ENCODE measurements at places on chromosomes 16 and 17.

DNA sequence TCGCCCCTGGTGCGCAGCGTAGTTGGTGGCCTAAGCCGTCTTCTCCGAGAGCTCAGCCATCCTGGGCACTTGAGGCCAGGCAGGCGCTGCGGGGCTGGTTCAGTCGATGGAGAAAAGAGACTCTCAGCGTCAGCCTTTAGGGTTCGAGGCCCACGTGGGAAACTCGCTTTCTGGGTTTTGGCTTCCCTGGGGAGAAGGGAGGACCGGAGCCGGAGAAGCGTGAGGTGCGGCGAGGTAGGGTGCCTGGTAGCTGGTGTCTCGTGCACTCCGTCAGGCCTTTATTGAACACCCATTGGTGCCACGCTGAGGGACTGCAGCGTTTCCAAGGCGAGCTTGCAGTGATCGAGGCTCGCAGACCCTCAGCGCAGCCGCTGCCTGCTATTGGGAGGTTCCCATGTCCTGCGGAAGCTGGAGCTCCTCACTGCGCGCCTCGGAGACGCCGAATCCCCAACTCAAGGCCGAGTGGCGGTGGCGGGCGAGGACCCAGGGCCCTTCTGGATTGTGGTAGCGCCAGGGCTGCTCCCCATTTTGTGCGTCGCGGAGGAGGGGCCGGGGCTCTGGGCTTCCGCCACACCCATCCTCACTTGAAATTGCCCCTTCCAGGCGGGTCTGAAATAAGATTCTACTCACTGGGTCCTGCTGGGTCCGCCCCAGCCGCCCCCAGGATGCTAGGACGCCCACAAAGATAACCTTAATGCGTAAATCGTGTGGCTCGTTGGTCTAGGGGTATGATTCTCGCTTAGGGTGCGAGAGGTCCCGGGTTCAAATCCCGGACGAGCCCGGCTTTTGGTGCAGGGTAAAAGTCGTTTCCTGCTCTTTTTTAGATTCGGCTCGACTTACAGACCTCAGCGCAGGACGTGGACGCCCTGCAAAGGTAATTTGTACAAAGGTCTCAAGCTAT lies 1.2 kb downstream of the OR1F1 start:
- no peak for DNase-seq

DNA sequence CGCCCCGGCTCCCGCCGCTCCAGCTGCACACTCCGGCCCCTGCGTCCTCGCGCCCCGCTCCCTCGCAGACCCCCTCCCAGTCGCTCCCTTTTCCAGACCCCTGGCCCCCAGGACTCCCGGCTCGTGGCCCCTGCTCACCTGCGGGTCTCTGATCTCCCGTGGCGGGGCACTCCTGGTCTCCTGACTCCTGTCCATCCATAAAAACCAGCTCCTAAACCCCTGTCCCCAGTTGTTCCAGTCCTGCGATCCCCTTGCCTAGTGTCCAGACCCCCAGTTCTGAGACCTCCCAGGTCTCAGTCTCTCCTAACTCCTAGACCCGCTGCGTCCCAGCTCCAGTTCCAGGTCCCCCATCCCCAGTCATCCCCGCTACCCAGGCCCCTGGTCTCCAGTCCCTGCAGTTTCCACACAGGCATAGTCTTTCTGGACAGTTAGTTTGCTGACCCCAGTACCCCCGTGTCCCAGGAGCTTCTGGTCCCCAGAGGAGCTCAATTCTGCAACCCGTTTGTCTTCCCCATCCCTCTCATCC lies 379 bp downstream of the SNX29 start:
- DNase-seq = peak; percentile 43

GRCh38 chr17:39653662-39654331 lies 11.4 kb upstream of the TCAP start:
- DNase-seq = peak; percentile 85

GRCh38 chr17:38579934-38580333 lies 25.8 kb downstream of the SRCIN1 start:
- DNase-seq = no peak

DNA sequence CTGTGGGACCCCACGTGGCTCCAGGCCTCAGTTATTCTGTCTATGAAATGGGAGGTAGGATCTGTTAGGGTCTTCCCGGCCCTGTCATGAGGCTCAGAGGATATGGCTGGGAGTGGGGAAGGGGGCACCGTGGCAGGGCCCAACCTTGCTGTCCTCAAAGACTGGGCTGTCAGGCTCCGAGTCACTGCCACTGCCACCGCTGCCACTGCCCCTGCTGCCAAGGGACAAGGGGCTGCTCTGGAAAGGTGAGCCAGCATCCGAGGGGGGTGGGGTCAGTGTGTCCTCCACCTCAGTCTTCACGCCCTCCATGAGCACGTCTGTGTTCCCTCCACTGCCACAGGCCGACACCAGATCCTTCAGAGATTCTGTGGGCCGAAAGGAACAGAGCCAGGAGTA lies 19.2 kb downstream of the SREBF1 start:
- no peak for DNase-seq

GRCh38 chr17:76138234-76138895 lies 2.7 kb downstream of the FOXJ1 start:
- DNase-seq = peak; percentile 69

DNA sequence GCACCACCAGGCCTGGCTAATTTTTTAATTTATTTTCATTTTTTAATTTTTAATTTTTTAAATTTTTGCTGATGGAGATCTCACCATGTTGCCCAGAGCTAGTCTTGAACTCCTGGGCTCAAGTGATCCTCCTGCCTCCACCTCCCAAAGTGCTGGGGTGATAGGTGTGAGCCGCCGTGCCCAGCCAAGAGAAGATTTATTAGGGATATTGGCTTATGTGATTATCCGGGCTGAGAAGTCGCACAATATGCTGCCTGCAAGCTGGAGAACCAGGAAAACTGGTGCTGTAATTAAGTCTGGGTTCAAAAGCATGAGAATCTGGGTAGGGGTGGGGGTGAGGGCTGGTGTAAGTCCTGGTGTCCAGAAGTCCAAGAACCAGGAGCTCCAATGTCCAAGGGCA lies 2.5 kb upstream of the C16orf90 start:
- no peak for DNase-seq

DNA sequence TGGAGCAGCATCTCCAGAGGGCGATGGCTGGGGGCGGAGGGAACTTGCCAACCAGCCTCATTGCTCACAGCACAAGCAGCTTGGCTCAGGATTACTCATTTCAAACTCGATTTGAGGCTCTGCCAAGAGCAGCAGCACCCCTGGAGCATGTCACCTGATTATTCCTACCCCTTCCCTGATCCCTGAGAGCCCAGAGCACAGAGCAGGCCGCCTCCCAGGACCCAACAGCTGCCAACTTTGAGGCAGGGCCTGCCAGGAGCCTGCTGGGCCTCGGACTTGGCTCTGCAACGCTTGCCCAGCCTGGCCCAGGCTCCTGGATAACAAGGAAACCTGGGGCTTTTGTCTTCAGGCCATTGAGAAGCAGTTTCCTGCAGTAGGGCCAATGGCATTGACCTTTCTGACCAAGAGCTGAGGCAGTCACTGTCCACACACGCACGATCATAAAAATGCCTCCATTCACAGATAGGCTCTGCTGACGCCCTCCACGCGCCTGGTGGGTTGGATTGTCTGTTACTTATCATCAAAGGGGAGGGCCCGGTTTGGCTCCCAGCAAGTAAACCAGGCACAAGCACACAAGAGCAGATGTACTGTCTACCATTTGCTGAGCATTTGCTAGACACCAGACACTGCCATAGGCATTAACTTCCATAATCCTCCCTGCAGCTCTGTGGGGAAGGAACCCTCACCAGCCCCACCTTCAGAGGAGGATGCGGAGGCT lies 406.6 kb upstream of the EEF2KMT start:
- no peak for DNase-seq

Data from liver (tissue), 10 donors.